Globus pallidus (tissue), 1 donor: ENCODE measurements at places on chromosomes 3 and 15.
A peak's percentile ranks its signal among the peaks of the same experiment; 100 is the strongest.

DNA sequence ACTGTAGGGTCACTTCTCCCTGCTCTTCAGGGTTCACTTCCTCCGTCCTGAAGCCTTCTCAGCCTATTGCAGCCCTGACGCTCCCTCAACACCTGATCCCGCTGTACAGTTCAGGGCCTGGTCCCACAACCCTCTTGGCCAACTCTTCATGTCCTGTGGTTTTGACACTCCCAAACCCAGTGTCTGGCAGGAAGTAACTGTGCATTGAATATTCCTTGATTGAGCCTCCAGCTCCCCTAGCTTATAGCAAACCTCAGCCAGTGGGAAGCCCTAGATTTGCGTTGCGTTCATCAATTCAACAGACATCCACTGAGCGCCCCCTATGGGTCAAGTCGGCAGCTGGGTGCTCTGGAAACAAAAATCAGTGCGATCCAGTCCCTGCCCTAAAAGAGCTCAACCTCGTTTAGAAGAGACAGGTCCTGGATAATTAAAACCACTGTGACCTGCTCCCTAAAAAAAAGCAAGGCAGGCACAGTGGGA is 13.5 kb downstream of the UBAP1L start:
- DNase-seq: peak; percentile 47

GRCh38 chr3:134194247-134194646 is 56.4 kb downstream of the RYK start:
- no peak for DNase-seq

DNA sequence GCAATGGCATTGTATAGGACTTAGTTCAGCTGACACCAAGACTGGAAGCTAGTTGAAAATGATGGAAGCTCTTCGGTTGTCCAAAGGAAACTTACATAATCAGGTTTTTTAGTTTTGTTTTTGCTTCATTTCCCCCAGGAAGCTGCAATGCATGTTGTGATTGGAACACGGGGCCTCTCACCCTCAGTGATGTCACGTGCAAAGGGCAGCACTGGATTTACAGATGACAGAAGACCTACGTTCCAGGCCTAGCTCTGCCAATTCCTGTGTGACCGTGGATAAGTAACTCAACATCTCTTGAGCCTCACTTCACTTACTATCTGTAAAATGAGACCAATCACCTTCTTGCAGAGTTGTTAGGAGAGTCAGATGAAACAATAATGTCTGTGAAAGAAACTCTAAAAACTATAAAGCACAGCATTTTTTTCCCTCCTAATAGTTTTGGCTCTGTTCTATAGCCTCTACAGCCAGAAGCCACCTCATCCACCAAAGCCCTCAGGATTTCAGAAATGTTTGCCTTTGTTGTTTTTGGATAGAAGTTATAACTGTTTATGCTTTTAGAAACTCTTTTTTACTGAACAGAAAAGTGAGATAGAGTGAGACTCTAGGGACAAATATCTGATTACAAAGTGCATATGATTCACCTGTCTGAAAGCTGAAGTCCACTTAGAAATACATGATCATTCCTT is 4.6 kb downstream of the RBSN start:
- no peak for DNase-seq

- DNase-seq: no peak
Measured at GRCh38 chr3:183259621-183260020, 6.6 kb downstream of the B3GNT5 start.

- DNase-seq: no peak
Measured at GRCh38 chr15:35834866-35835265, 288.9 kb upstream of the DPH6 start.

DNA sequence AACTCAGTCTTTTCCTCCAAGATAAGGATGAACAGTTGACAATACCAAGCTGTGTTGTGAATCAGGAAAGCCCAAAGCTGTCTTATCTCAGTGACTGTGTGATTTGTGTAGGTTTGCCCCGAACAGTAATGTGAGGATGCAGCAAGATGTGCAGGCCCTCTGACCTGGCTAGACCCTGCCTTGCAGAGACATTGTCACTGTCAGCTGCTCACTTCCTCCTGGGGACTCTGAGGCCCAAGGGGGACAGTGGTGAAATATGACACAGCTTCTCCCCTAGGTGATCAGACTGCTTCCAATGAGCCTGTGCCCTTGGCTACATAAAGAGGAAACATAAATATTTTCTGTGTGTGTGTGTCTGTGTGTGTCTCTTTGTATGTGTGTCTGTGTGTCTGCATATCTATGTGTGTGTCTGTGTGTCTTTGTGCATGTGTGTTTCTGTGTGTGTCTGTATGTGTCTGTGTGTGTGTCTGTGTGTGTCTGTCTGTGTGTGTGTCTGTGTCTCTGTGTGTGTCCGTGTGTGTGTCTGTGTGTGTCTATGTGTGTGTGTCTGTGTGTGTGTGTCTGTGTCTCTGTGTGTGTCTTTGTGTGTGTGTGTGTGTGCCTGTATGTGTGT is 21.7 kb downstream of the LRRK1 start:
- DNase-seq: no peak
